ENCODE measurements at places on chromosomes 3 and 15.

DNA sequence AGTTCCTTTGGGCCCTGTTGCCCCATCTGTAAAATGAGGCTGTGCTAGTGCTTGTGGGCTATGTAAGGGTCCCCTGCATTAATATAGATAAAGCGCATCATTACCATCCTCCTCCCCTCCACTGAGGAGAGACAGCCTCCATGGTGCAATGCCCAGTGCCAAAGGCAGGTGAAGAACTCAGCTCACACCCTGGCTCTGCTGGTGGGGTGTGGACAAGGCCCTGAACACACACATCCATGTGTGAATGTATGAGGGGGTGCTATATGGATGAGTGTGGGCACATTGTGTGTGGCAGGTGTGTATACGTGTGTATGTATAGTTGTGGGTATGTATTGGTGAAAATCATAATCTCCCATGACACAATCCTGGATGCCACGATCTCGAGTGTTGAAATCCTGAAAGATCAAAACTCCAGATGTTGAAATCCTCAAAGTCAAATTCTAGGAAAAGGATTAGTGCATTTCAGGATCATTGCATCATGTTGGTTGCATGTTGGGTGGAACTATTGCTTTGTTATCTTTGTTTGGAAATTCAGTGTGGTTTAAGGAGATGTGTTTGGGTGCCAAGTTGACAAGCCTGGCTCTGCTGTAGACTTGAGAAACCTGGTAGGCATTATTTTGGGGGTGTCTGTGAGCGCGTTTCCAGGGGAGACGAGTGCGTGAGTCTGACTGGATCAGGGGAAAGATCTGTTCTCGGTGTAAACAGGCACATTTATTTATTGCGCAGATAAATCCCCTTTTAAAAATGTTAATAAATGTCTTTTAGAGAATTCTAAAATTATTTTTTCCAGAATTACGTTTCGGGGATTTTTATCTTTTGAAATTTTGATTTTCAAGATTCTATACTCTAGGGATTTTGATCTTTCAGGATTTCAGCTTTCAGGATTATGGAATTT is 42.0 kb upstream of the SEC61A1 start:
- no peak for DNase-seq

DNA sequence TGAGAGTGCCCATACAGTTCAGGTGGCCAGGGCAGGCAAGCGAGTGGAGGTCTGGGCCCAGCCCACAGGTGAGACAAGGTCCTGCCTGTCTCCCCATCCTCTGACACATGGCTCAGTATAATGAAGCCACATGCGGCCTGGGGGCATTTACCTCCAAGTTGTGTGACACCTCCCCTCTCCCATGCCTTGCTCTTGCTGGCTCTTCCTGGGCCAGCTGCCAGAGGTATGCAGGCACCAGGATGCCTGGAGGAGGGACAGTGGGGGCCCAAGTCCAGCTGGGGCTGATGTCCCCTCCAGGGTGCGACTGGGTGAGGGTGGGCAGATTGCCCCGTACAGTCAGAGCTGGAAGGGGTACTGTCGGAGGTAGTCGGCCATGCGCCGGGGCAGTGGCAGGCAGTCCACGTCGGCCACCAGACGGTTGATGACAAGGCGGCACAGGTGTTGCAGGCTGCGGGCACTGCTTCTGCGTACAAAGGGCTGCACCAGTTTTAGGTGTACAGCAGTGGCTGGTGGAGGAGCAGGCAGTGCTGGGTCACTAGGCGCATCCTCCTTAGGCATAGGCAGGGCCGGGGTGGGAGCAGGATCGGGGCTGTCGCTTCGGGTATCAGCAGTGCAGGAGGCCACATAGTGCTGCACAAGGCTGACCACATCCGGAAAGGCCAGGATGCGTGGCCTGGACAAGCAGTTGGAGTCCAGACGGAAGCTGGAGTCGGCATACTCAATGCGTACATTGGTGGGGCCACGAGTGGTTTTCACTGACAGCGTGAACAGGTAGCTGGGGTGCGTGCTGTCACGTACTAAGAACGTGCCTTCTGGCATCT is 4.1 kb downstream of the CISH start:
- no peak for DNase-seq

GRCh38 chr3:43185274-43185982 is 79.5 kb upstream of the POMGNT2 start:
- DNase-seq, result no peak

DNA sequence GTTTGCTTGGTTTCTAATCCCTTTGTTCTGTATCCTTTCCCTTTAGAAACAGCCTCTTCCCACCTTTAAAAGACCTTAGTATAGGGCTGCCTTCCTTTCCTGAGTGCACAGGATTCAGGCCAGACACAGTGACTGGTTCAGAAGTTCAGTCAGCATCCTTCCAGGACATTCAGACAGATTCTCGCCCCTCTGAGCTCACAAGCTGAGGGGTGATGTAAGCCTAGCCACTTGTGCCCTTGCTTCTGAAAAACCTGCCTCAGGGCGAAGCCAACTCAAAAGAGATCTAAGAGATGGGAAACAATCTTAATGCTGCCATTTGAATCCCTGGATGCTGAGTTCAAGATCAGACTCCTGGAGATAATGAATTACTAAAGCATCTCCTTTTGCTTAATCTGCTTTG is 6.7 kb upstream of the NSMCE3 start:
- no peak for DNase-seq

- DNase-seq, result peak; percentile 19
These were observed 1036.6 kb downstream of the IGSF11 start for GRCh38 chr3:117998071-117998470.

GRCh38 chr3:133838916-133839800 is 33.5 kb downstream of the SRPRB start:
- no peak for DNase-seq

- DNase-seq, result no peak
These were observed 24.5 kb upstream of the SSR3 start for GRCh38 chr3:156579427-156579851.

DNA sequence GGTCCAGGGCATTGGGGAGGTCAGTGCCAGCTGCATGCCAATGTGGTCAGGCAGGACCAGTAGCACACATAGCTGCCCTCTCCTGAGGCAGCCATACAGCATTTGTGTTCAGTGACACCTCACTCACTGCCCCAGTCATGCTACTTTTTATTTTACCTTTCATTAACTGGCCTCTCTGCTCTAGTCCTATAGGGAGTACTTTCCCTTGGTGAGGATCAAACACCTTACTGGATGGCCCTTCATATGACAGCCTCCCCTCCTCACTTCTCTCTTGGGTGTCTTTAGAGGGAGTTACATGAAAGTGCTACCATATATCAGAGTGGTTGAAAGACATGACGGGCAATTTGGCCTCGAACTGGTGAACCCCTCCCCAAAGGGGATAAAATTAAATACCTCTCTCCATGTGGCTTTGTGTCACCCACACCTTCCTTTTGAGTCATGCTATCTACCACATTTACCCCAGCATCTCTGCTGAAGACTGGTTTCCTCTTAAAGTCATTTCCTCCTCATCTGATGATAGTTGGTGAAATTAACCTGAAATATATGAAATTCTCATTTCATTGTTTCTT is 17.6 kb downstream of the RLBP1 start:
- DNase-seq, result no peak

GRCh38 chr3:27160146-27160545 is 209.0 kb downstream of the NEK10 start:
- no peak for DNase-seq

GRCh38 chr3:41304593-41304992 is 105.3 kb downstream of the CTNNB1 start:
- DNase-seq, result no peak

Data from HS-27A (cell line).